Neuronal stem cell (in vitro differentiated cells): ENCODE measurements at places on chromosomes 3 and 15.

DNA sequence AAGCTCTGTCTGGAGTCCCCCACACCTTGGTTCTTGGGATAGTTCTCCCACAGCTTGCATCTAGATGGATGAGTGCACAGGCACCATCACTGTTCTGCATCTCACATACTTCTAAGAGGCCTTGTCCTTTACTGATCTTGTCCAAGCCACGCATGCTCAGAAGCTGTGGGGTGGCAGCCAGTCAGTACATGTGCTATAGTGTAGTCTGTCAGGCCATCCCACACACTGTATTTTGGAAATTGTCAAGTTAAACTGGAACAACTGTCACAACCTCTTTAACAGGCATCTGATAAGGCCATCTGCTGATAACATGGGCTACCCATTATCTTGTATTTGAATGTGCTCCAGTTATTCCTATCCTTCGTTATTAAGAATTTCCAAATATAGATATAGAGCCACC, 296.5 kb upstream of the AZI2 start:
- no peak for DNase-seq

DNA sequence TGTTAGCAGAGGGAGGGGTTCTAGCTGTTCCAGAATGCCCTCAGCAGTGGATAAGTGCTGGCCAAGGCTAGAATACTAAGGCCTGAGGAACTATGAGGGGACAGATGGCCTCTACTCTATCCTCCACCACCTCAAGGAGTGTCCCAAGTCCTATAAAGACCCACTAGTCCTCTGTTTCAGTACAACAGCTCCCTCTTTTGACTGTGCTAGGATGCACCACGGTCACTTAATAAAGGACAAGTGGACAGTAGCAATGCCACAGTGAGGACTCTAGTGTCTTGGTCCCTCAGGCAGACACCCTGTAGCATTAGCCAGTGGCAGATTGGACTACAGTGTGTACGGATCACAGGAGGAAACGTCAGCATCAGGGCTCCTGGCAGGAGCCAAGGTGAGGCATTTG, 171.8 kb upstream of the PROK2 start:
- DNase-seq, result no peak

- DNase-seq, result no peak
Observed at GRCh38 chr3:115186351-115187148, 39.5 kb upstream of the ZBTB20 start.

- no peak for DNase-seq
Observed at GRCh38 chr3:16896820-16897219, 12.1 kb downstream of the PLCL2 start.

- no peak for DNase-seq
Observed at GRCh38 chr3:111989061-111989678, 9.6 kb upstream of the TAGLN3 start.

DNA sequence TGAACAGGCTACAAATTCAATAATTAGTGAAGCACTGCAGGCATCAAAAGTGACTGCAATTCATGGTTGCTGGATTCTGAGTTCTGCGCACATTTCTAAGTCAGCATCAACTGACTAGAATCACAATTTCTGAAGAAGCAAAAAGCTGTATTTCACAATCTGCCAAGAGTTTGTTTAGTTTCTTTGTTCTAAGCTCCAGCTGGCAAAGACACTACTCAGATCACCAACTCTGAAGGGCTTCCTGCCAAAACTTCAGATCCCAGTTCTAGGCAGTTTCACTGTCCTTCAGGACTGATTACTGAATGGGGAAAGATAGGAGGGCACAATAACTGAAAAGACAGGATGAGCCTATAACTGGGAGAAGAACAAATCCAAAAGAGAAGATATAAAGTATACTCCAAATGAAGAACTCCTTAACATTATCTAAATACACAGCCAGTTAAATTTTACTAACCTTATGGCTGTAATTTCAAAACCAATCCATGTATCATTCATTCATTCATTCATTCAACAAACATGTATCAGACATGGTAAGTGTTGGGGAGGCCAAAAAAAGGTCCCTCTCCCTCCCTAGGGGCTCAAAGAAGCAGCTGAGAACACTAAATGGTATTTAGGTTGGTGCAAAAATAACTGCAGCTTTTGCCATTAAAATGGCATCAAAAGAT, 17.1 kb downstream of the TJP1 start:
- no peak for DNase-seq
